ENCODE measurements at places on chromosomes 1 and 21. TPM values are rescaled to one million over a fixed set of nuclear protein-coding genes. Genes with fewer than 3 reads are reported as not detected.

- H3K36me3 ChIP-seq = no peaks in the 10 kb centered on the region
- H3K4me1 ChIP-seq = peaks cover 4% of the 10 kb centered on the region
- no peak for DNase-seq
- H3K4me3 ChIP-seq = no peak overlapping the region
- no peak overlapping the region for H3K27ac ChIP-seq
These were observed 168.0 kb downstream of the CACNA1E start for GRCh38 chr1:181651276-181651675.

- no peak overlapping the region for H3K27ac ChIP-seq
- H3K4me3 ChIP-seq = no peak overlapping the region
- H3K4me1 ChIP-seq = peaks cover 5% of the 10 kb centered on the region
- no peaks in the 10 kb centered on the region for H3K27me3 ChIP-seq
- DNase-seq = no peak
These were observed 18.7 kb upstream of the PLA2G5 start for GRCh38 chr1:20051218-20051829.

DNA sequence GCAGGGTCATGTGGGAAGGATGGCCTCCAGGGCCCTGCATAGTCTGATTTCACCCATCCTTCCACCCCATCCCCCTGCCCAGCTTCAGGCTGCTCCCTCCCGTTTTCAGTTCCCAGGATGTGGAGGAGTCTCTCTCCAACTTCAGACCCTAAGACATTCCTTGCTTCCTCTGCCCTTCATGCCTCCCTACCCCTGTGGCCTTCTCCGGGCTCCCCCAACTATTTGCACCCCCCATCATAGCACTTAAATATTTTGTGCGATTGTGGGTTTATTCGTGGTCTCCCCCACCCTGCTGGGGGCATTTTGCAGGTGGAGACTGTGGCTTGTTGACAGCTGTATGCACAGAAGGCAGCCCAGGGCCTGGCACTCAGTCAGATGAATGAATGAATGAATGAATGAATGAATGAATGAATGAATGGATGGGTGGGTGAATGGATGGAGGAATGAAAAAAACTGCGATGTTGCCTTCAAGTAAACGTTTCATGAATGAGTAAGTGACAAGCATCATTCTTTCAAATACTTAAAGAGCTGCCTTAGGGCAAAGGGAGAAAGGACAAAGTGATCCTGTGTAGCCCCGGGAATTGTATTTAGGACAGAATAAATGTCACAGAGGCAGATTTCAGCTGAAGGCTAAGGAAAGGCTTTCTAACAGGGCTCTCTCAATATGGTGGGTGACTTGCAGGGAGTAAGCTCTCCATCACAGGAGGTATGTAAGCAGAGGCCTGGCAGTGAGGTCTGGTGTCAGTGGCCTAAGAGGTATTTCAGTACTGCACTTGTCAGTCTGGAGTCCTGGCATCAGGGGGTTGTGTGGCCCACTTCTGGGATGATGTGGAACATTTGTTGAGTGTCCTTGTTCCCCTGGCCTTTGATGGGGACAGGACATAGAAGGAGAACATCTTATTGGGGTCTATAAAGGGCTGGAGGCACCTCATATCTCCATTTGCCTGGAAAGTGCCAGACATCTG, 156.4 kb downstream of the PTPRU start:
- no peak overlapping the region for H3K4me3 ChIP-seq
- H3K4me1 ChIP-seq = no peaks in the 10 kb centered on the region

- no peak overlapping the region for H3K27ac ChIP-seq
- H3K27me3 ChIP-seq = peaks cover 9% of the 10 kb centered on the region
- no peak for DNase-seq
- H3K36me3 ChIP-seq = no peaks in the 10 kb centered on the region
These were observed 74.0 kb upstream of the ZBTB18 start for GRCh38 chr1:243977094-243977493.

GRCh38 chr1:46490656-46491442, 1.2 kb downstream of the DMBX1 start:
- H3K27ac ChIP-seq = no peak overlapping the region
- no peak overlapping the region for H3K4me3 ChIP-seq
- H3K27me3 ChIP-seq = peaks cover 92% of the 10 kb centered on the region
- peak; percentile 84 for DNase-seq

DNA sequence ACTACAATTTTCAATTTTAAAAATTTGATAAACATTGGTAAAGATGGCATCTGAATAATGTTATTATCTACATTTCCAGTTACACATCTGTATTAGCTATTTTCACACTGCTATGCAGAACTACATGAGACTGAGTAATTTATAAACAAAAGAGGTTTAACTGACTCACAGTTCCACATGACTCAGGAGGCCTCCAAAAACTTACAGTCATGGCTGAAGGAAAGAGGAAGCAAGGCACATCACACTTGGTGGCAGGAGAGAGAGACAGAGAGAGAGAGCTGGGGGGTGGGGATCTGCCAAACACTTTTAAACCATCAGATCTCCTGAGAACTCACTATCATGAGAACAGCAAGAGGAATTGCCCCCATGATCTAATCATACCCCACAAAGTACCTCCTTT, 850.0 kb downstream of the LTN1 start:
- no peaks in the 10 kb centered on the region for H3K27me3 ChIP-seq
- no peaks in the 10 kb centered on the region for H3K36me3 ChIP-seq
- H3K27ac ChIP-seq = peak overlapping the region; percentile 49
- no peak overlapping the region for H3K4me3 ChIP-seq

DNA sequence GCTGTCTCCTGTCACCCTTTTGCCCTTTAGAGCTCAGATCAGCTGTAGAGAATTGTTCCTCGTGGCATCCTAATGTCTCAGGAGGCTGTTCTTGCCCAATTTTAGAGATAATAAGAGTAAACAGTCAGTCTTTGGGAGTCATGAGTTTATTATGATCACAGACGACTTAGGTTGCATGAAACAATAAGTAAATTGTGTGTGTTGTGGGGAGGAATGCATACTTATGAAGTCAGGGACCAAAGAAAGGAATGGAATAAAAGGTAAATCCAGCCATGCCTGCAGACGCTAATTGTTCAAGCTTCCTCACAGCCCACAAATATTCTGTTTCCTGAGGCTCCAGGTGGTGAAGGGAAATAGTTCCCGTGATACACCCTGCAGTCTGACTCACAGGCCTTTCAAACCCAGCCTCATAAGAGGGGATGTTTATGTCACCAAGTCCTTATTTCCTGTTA, 897 bp downstream of the EPHX4 start:
- no peaks in the 10 kb centered on the region for H3K36me3 ChIP-seq
- no peaks in the 10 kb centered on the region for H3K4me1 ChIP-seq
- H3K27ac ChIP-seq = no peak overlapping the region
- no peak for DNase-seq

DNA sequence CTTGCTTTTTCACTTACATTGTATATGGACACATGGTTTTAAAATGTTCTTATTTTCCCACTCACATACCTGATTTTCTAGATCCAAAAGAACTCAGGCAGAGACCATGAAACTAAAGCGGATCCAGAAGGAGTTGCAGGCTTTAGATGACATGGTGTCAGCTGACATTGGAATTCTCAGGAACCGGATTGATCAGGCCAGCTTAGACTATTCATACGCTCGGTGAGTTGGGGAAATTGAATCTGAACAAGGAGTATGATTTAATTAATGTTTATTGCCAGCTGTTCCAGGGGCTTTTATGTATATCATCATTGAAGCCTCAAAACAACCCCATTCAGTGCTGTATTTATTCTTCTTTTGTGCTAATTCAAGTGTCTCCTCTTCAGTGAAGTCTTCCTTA, 12.7 kb downstream of the GORAB start:
- H3K36me3 ChIP-seq = peaks cover 71% of the 10 kb centered on the region
- H3K27me3 ChIP-seq = no peaks in the 10 kb centered on the region
- H3K27ac ChIP-seq = peak overlapping the region; percentile 78

DNA sequence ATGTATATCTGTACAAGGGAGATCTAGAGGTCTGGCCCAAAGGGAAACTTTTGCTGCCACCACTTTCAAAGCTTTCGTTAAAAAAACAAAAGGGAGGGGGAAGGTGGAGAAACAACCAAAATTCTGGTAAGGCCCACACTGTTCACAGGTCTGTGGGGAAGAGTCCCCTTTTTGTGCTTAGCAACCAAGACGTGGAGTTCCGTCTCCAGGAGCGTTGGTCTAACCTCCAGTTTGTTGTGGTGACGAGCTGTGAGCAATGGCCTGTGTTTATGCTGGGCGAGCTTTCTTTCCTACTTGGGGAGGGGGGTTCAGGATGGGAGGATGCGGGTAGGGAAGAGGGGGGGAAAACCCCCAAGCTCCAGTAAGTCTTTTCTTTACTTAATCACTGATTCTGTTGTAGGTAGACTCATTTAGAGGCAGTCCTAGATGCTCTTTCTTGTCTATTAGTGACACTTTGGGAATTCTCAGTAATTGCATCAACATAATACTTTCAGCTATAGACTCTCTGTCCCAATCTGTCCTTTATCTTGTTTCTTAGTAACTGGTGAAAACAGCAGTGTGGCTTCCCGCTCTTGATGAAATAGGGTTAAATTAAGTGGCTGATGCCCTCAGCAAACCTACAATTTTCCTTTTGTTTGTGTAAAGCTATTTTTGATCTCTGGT, 1.5 kb downstream of the HIPK1 start:
- H3K36me3 ChIP-seq = peaks cover 3% of the 10 kb centered on the region
- H3K27ac ChIP-seq = peak overlapping the region; percentile 92
- peaks cover 26% of the 10 kb centered on the region for H3K4me1 ChIP-seq

DNA sequence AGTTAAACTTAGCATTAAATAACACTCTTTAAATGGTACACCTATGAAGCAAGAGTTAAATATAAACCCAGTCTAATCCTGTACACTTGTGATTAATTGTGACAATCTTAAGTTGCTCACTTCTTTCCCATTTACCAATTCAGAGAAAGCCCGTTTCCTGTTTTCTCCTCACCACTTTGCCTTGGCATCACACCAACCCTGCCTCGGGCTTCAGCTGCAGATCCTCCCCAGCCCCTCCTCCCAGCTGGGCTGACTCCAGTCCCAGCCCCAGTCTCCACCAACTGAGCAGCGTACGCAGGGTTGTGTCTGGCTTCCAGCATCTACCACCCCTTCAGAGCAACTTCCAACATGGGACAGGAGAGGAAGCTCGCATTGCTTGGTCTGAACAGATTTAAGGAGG, 4.1 kb downstream of the PYCR2 start:
- no peak overlapping the region for H3K27ac ChIP-seq
- H3K36me3 ChIP-seq = peaks cover 29% of the 10 kb centered on the region
- peaks cover 12% of the 10 kb centered on the region for H3K4me1 ChIP-seq
- H3K4me3 ChIP-seq = no peak overlapping the region
- no peaks in the 10 kb centered on the region for H3K27me3 ChIP-seq
- DNase-seq = peak; percentile 95

DNA sequence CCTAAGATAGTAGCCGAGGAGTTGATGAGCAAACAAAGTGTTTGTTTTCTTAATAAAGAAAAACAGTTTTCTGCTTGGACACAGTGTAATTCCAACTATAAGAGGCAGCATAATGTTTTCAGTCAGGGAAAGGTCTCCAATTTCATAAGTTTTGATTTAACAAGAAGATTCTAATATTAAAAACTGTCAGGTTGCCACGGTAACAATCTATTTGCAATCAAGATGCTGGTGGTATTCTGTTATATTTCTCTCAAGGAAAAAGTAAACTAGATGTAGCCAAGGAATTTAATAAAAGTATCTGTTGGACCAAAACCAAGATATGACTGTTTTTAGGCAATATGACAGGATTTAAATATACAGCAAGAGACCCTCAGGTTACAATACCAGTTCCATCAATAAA, 211.7 kb downstream of the SMYD3 start:
- H3K27ac ChIP-seq = no peak overlapping the region
- H3K36me3 ChIP-seq = no peaks in the 10 kb centered on the region
- H3K4me3 ChIP-seq = no peak overlapping the region
- no peaks in the 10 kb centered on the region for H3K27me3 ChIP-seq
- peaks cover 11% of the 10 kb centered on the region for H3K4me1 ChIP-seq

DNA sequence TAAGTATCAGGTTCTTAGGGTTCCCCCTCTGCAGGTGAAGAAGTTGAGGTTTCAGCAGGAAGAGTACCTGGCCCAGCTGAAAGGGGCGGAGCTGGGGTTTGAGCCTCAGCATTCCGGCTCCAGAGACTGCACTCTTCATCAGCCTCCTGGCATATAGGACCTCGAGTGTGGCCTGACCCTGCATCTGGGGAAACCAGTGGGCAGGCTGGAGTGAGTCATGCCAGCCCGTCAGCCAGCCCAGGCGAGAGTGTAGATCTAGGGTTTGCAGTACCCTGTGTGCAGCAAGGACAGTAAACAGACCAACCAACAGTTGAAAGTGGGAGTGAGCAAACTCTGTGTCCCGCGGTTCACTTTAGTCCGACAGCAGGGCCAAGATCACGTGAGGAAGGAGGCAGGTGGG, 14.1 kb downstream of the MFSD2A start:
- no peak overlapping the region for H3K27ac ChIP-seq
- H3K27me3 ChIP-seq = no peaks in the 10 kb centered on the region
- H3K4me1 ChIP-seq = peaks cover 3% of the 10 kb centered on the region
- H3K36me3 ChIP-seq = peaks cover 32% of the 10 kb centered on the region
- peak; percentile 91 for DNase-seq
- no peak overlapping the region for H3K4me3 ChIP-seq

DNA sequence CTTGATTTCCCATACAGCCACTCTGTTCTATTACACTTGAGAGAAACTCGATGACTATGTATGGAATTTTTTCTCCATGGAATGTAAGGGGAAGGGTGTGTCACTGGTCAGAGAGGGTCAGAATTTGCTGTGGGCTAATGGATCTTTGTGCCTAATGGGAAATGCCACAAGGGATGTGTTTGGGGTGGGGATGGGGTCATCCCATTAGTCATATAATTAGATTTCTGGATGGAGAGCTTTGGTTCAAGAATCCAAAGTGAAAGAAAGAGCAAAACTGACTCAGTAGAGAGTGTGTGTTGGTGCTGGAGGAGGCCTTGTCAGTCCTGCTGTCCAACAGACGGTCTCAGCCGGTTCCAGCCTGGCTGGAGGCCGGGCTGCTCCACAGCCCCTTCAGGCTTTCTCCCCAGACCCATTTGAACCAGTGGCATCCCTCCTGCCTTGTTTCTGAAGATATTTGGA, 86.4 kb downstream of the LAMC2 start:
- H3K4me1 ChIP-seq = peaks cover 46% of the 10 kb centered on the region
- H3K36me3 ChIP-seq = no peaks in the 10 kb centered on the region
- peak; percentile 89 for DNase-seq
- H3K27me3 ChIP-seq = no peaks in the 10 kb centered on the region
- peak overlapping the region; percentile 95 for H3K27ac ChIP-seq

Gene RNU1-2
- total RNA-seq = under 0.01 TPM

Gene CFAP107
- not detected for total RNA-seq

Gene OPRD1
- total RNA-seq = not detected

Gene COL16A1
- 158 TPM for total RNA-seq

All from osteoblast (primary cell).